Breast epithelium (tissue), 4 donors: ENCODE measurements at places on chromosomes 16 and 17. TPM values are rescaled to one million over a fixed set of nuclear protein-coding genes. Genes with fewer than 3 reads are reported as not detected.

GRCh38 chr16:14423344-14423743 is 206.7 kb downstream of the PARN start:
- H3K36me3 ChIP-seq: no peaks in the 10 kb centered on the region
- DNase-seq: no peak
- no peaks in the 10 kb centered on the region for H3K27me3 ChIP-seq
- H3K4me3 ChIP-seq: no peak overlapping the region

DNA sequence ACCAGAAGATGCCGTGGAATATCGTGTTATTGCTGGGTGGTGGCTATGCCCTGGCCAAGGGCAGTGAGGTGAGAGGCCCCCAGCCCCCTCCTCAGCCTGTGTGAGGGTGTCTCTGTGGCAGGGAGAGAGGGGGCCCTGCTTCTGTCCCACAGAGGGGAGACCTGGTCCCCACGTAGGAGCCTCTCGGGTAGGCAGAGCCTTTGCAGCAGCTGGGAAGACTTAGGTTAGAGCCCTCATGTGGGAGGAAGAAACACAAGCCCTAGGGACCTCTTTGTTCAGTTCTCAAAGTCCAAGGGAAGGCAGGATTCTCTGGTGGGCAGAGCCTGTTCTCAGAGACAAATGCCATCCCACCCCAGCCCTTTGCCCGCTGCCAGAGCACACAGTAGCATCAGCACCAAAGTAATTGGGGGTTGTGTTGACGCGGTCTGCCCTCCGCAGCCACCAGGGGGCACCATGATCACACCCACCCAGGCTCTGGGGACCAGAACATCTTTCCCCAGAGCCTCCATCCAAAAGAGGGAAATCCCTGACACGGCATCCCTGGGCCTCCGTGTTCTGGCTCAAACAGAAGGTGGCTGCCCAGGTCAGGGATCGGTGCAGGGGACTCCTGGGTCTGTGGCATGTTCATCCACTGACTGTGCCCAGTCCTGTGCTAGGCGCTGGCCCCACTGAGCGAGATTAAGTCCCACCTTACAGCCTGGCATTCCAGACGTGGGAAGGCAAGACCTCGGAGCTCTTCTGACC is 11.5 kb upstream of the FOXN1 start:
- H3K36me3 ChIP-seq: no peaks in the 10 kb centered on the region
- DNase-seq: peak; percentile 82
- no peak overlapping the region for H3K4me3 ChIP-seq
- no peaks in the 10 kb centered on the region for H3K27me3 ChIP-seq
- peaks cover 7% of the 10 kb centered on the region for H3K4me1 ChIP-seq

GRCh38 chr17:68433911-68434508 is 23.3 kb downstream of the WIPI1 start:
- peaks cover 6% of the 10 kb centered on the region for H3K4me1 ChIP-seq
- no peak for DNase-seq
- no peaks in the 10 kb centered on the region for H3K27me3 ChIP-seq

DNA sequence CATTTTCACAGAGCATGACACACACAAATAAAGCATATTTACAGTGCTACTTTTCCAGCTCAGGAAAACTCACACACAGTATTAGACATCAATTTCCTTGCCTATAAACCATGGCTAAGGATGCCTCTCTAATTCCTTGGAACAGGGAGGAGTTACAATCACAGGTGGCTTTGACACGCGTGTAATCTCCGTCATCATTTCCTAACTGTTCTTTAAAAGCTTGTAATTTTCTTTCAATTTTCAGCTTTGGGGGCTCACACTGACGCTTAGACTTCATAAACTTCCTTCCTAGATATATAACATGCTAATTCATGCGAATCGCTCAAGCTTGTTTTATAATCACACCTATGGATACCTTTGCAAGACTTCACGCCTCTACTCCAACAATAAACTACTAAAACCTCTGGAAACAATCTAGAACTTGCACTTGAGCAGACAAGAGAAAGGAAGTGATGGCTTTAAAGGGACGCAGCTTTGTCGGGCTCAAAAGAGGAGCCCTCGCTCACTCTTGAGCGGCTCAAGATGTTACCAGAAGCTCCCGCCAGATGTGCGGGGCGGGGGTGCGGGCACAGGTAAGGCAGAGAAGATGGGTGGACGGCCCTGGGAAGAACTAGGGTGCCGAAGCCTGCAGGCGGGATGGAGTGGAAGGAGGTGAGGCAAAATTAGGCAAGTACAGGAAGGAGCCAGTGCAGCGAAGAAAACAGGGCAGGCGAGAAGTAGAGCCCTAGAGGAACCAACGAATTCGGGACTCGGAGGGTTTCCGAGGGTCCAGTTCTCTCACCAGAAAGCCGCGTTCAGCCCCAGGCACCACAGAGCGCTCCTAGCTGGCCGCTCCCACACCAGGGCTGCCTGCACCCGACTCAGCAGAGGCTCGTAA is 631 bp downstream of the RETREG3 start:
- H3K36me3 ChIP-seq: no peaks in the 10 kb centered on the region
- no peaks in the 10 kb centered on the region for H3K4me1 ChIP-seq
- peak overlapping the region; percentile 92 for H3K27ac ChIP-seq
- DNase-seq: no peak
- H3K4me3 ChIP-seq: peak overlapping the region; percentile 71

DNA sequence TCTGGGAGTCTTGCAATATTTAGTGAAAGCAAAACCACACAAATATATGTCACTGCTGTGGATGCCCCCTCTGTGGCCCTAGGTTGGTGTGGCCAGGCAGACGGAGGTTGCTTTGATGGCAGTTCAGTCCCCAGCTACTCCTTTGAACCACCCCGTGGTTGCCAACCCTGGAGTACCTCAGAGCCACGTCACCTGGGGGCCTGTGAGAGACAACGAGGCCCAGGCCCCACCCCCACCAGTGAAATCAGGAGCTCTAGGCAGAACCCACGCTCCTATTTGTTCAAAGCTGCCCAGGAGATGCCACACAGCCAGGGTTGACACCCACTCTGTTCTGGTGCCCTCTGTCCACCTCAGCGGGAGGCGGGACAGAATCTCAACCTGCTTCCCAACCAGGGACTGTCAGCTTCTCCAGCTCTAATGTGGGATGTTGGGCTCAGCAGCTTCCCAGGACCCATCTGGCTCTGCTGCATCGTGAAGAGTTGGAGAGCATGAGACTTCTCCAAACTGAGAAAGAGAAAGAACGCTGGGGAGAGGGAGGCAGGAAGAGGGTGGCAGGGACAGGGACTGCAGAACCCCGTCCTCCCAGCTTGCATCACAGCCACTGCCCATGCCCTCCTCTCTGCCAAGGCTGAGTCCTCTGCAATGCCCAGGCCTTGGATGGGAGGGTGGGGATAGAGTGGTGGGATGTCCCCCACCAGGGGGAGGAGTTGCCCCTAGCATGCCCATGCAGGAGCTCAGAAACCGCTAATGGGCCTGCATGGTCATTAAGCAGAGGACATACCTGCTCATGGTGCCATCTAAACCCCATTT is 81.8 kb downstream of the C16orf78 start:
- H3K27ac ChIP-seq: no peak overlapping the region
- H3K36me3 ChIP-seq: no peaks in the 10 kb centered on the region
- no peaks in the 10 kb centered on the region for H3K4me1 ChIP-seq
- DNase-seq: no peak
- H3K4me3 ChIP-seq: no peak overlapping the region

- H3K27ac ChIP-seq: no peak overlapping the region
- H3K36me3 ChIP-seq: no peaks in the 10 kb centered on the region
- H3K4me1 ChIP-seq: no peaks in the 10 kb centered on the region
These were observed 8.6 kb downstream of the MAPT start for GRCh38 chr17:45902892-45903346.

GRCh38 chr16:81650982-81651562 is 128.0 kb upstream of the PLCG2 start:
- H3K27ac ChIP-seq: no peak overlapping the region
- H3K36me3 ChIP-seq: no peaks in the 10 kb centered on the region
- no peaks in the 10 kb centered on the region for H3K27me3 ChIP-seq
- no peak for DNase-seq
- no peaks in the 10 kb centered on the region for H3K4me1 ChIP-seq

DNA sequence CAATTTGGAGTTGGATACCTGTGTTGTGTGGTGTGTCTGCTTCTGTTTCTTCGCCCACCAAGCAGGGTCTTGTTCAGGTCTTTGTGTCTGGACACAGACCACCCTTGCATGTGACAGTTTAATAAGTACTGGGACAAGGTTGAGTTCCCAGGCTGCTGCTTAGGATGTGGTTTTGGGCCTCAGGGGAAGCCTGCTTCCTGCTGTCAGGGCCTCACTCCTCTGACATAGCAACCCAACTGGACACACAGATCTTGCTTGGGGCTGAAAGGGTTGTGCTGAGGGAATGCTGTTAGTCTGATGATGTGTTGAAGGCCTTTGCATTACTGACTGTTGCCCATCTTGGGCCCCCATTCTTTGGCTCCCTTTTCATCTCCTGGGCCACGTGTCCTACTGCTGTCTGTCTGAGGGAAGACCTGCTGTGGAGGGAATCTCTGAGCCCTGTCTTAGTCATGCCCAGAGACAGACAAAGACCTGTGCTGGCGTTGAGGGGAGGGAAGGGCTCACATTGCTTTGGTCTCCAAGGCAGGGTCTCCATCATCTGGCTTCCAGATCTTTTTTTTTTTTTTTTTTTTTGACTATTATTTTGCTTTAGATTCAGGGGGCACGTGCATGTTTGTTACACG is 4.7 kb upstream of the TGFB1I1 start:
- no peaks in the 10 kb centered on the region for H3K36me3 ChIP-seq
- no peak overlapping the region for H3K27ac ChIP-seq
- no peak overlapping the region for H3K4me3 ChIP-seq
- H3K27me3 ChIP-seq: no peaks in the 10 kb centered on the region
- H3K4me1 ChIP-seq: no peaks in the 10 kb centered on the region

DNA sequence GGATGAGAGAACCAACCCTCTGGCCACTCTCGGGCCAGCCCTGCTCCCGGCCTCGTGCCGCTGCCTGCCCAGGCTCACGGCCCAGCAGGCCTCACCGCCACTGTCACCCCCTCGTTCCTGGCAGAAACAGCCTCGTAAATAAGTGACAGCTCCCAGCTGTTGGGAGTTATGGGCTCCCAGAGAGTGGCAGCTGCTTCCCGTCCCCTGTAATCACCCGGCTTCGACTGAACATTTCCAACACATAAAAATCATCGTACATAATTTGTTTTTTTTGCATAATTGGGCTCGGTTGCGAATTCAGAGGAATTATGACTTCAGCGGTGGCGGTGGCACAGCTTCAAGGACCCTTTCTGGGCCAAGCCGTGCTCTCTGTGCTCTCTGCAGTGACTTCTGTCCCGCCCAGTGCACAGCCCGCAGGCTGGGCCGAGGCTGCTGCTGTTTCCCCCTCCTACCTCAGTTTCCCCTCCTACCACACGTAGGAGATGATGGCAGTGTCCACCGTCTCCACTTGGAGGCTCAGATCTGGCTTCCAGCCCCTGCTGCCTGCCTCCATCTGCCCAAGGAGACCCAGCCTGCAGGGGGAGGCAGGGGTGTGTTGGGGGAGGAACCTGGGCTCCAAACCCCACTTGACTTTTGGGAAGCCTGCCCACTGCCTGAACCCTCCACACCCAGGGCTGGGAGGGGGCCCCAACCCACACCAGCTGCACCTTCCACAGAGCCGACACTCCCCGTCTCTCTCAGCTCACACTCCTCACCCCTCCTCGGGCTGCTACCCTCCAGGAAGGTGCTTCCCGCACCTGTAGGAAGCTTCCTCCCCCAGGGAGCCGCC is 84.9 kb downstream of the RTN4RL1 start:
- DNase-seq: no peak
- H3K27ac ChIP-seq: no peak overlapping the region
- H3K27me3 ChIP-seq: no peaks in the 10 kb centered on the region
- no peak overlapping the region for H3K4me3 ChIP-seq

- no peak overlapping the region for H3K27ac ChIP-seq
- no peaks in the 10 kb centered on the region for H3K36me3 ChIP-seq
- H3K4me3 ChIP-seq: no peak overlapping the region
- no peak for DNase-seq
- H3K4me1 ChIP-seq: no peaks in the 10 kb centered on the region
These were observed 86.1 kb downstream of the UTP18 start for GRCh38 chr17:51346218-51346982.

DNA sequence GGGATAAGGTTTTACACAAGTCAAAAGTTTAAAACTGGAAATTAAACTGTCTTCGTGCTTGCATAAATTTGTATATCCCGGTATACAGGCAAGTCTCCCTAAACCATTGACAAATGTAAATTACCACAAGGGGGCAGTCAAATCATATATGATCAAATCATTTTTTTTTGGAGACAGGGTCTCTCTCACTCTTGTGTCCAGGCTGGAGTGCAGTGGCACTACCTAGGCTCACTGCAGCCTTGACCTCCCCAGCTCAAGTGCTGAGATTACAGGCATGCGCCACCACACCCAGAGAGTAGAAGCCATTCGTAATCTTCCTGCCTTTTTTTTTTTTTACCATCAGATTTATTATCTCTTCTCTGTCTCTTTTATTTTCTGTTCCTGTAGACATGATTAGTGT is 18.5 kb downstream of the TOP2A start:
- H3K36me3 ChIP-seq: no peaks in the 10 kb centered on the region
- no peaks in the 10 kb centered on the region for H3K4me1 ChIP-seq

- H3K27me3 ChIP-seq: no peaks in the 10 kb centered on the region
- peak; percentile 38 for DNase-seq
- no peak overlapping the region for H3K4me3 ChIP-seq
- H3K4me1 ChIP-seq: no peaks in the 10 kb centered on the region
- H3K27ac ChIP-seq: no peak overlapping the region
These were observed 23.7 kb upstream of the KDM8 start for GRCh38 chr16:27179500-27180072.

GRCh38 chr17:58382108-58382871 is 30.3 kb upstream of the SUPT4H1 start:
- DNase-seq: no peak
- no peak overlapping the region for H3K27ac ChIP-seq
- H3K4me3 ChIP-seq: no peak overlapping the region
- H3K27me3 ChIP-seq: no peaks in the 10 kb centered on the region
- H3K36me3 ChIP-seq: no peaks in the 10 kb centered on the region

- no peaks in the 10 kb centered on the region for H3K4me1 ChIP-seq
- H3K27ac ChIP-seq: no peak overlapping the region
- no peak for DNase-seq
- H3K36me3 ChIP-seq: no peaks in the 10 kb centered on the region
- H3K27me3 ChIP-seq: no peaks in the 10 kb centered on the region
These were observed 31.1 kb downstream of the RBFOX1 start for GRCh38 chr16:7363422-7364417.

- no peak overlapping the region for H3K27ac ChIP-seq
- H3K4me3 ChIP-seq: no peak overlapping the region
- no peaks in the 10 kb centered on the region for H3K36me3 ChIP-seq
- H3K4me1 ChIP-seq: no peaks in the 10 kb centered on the region
- no peaks in the 10 kb centered on the region for H3K27me3 ChIP-seq
These were observed 93.9 kb downstream of the CEP112 start for GRCh38 chr17:66098040-66098439.

DNA sequence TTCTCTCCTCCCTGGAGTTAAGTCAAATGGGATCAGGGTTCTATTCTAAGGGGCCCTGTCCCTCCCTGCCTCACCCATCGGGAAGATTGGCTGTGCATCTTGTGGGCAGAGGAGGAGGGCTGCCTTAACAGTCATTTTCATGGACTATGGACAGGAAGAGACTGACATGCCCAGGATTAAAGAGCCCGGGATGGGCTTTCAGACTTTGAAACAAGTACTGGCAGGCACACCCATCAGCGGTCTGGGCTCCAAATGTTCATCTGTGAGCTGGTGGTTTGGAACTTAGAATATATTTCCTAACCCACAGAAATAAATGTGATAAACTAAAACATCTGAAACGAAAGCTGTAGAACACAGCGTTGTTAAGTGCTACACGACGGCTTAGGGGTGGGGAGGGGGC is 6.5 kb downstream of the SLC6A4 start:
- H3K27me3 ChIP-seq: no peaks in the 10 kb centered on the region
- DNase-seq: no peak
- no peaks in the 10 kb centered on the region for H3K4me1 ChIP-seq
- H3K27ac ChIP-seq: no peak overlapping the region
- no peaks in the 10 kb centered on the region for H3K36me3 ChIP-seq
- H3K4me3 ChIP-seq: no peak overlapping the region

KRT13 gene
- not detected for total RNA-seq

KAT7 gene
- 47.2 TPM for total RNA-seq

KRTAP4-1 gene
- total RNA-seq: not detected

TSC2 gene
- total RNA-seq: 48.9 TPM

ARHGAP44 gene
- total RNA-seq: 13.0 TPM

CDK5R1 gene
- 0.66 TPM for total RNA-seq
